Suppressor macrophage (primary cell): ENCODE measurements at places on chromosomes 4 and X.

DNA sequence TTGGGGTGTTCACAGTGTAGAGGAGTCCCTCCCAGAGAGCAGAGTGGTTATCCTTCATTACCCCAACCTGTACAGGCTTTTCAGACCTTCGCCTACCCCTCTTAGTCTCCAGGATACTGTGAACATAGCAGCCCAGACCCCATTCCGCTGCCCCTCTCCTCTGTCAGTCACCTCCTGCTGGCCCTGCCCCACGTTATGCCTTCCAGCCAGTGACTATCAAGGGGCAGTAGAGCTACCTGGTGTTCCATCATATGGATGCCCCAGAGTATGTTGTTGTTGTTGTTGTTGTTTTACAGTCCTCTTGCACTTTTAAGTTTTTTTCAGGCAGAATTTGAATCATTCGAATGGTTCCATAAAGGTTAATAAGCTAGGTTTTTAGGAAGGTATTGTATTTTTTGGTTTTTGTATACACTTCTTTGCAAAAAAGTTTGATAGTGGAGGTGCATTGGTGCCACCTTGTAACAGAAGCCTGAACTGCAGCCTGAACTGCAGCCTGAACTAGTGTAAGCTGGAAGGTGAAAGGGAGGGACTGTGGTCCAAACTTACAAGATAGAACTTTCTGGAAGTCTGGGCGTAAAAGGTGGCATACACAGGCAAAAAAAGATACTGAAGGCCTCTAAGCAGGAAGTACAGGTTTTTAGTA, 101.4 kb upstream of the RAB40AL start:
- DNase-seq: peak; percentile 7

DNA sequence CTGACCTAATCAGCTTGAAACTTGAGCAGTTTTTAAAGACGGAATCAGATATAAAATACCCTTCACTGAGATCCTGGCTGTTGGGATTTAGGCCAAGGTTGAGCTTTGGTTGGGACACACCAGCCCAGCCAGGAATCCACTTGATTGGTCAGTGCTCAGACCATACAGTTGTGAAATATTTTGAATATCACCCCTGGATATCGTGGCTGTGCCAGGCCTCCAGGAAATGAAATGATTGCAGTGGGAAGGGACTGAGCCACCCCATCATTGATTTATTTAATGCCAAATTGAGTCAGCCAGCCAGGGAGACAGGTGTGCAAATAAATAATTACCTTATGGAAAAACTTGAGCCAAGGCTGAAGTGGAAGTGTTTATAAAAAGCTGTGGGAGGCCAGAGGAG, 128.4 kb upstream of the SCML1 start:
- DNase-seq: no peak

GRCh38 chr4:15805583-15806517, 27.7 kb downstream of the CD38 start:
- peak; percentile 69 for DNase-seq

GRCh38 chrX:140477987-140478386, 26.9 kb downstream of the SOX3 start:
- no peak for DNase-seq

DNA sequence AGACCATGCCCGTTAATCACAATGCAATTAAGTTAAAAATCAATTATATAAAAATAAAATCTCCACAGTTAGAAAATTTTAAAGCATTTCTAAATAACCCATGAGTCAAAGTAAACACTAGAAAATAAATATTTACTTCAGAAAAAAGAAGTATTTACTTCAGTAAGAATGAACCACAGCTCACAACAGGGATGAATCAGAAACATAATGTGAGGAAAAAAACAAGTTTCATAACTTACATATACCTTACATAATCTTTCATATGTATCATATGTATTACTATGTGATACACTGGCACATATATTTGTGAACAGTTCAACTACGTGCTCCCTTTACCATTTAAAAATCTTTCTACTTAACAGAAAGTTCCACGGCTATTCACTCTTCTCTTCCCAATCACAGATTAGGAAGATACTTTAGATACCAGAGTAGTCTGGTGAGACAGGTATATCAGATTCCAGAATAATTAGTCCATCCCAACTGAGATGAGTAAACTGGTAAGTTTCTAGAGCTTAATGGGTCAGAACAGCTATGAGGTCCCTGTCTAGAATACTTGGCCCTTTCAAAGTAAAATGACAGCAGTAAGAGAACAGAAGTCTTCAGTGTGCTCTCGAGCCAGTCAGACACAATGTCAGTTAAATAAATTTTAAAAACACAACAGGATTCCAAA, 70.3 kb downstream of the SH3RF1 start:
- DNase-seq: no peak

DNA sequence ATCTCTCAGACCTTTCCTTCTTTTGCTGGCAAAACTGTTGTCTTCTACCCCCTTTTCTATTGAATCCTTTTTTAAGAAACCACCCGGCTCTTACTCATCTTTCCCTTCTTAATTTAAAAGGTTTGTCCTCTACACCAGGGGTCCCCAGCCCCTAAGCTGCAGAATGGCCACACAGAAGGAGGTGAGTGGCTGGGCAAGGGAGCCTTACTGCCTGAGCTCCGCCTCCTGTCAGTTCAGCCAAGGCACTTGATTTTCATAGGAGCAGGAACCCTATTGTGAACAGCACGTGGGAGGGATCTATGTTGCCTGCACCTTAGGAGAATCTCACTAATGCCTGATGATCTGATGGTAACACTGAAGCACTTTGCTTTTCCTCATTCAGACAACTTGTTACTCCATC, 726.3 kb upstream of the INTU start:
- no peak for DNase-seq

GRCh38 chrX:48924270-48924669, 5.4 kb upstream of the PIM2 start:
- DNase-seq: no peak

GRCh38 chrX:418927-419729, 32.4 kb upstream of the PPP2R3B start:
- no peak for DNase-seq

DNA sequence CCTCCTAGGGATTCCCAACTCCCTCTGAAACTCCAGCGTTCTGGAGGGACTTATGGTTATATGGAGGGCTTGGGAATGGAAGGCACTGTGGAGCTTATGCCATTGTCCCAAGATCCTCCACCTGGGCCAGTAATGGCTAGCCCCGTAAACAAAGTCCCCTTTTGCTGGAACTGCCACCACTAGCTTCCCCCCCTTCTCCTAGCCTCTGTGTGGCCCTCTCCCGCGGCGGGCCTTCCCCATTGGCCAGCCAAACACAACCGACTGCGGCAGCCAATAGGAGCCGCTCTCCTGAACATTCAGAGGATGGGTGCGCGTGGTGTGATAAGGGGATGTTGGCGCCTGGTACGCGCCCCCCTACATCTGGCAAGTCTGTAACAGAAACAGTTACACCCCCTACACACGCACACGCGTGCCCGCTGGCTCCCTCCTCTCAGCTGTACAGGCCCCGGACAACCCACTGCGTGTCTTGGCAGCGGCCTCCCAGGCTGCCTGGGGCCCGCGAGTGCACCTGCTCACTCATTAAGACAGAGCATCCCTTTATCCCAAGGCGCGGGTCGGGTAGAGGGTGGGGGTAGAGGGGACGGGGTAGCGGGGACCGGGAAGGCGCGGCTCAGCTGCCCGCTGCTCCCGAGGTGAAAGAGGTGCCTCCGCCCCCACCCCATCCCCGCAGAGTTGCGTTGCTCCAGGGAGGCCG, 863 bp upstream of the RAB33A start:
- peak; percentile 36 for DNase-seq

DNA sequence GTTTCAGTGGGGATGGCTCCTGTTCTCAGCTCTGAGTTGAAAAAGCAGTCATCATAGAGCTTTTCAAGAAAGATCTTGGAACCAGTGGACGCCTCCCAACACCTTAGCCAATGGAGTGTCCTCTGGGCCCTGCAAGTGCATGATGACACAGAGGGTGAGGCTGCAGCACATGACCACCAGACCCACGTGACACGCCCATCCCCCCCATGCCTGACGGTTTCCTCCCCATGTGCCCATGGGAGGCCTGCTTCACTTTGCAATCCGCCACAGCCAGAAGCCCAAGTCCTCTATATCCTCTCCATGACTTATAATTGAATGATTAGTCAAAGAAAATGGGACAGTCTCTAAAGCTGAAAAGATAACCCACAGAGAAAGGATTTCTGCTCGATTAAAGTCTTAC, 187.0 kb downstream of the AFAP1 start:
- no peak for DNase-seq

DNA sequence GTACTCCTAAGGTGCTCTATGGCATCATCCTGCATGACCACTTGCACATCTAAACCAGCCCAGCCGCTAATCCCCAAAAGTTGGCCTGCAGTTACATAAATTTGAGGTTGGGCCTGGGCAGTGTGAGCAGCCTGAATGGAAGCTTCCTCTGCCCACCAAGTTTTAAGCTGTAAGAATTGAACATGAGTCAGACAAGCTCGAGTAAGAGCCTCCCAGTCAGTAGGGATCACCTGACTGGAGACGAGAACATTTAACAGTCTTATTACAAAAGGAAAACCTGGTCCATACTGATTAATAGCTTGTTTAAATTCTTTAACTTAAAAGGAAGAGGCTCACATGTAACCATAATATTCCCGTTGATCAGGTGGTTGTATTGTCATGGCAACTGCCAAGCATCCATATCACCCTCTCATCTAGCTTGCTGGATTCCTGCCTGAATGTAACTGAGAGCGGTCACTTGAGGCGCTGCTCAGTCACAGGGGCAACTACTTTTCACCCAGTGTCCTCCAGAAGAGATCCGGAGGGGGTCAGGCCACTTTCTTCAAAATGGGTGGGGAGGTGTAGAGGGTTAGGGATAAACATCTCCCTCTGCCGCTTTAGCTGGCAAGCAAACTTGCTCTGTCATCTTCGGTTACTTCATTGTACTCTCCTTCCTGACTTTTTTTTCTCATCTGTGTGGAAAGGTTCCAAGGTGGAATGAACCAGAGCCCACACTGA, 56.6 kb upstream of the WDR1 start:
- no peak for DNase-seq

DNA sequence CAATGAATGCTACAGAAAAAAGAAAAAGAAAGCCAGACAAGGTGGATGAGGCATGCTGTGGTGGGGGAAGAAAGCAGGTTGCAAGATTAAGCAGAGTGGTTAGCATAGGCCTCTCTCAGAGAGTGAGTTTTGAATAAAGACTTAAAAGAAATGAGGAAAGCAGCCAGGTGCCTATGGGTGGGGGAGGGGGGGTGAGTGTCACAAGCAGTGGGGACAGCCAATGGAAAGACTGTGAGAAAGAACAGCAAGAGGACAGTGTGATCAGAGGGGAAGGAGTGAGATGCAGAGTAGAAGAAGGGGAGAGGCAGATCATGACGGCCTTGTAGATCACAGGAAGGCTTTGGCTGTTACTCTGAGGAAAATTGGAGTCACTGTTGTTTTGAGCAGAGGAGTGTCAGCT, 162.5 kb downstream of the SOX3 start:
- DNase-seq: no peak

- DNase-seq: no peak
Measured at GRCh38 chr4:138800421-138800820, 215.2 kb upstream of the NOCT start.

GRCh38 chr4:132767901-132768300, 381.2 kb upstream of the PCDH10 start:
- no peak for DNase-seq

DNA sequence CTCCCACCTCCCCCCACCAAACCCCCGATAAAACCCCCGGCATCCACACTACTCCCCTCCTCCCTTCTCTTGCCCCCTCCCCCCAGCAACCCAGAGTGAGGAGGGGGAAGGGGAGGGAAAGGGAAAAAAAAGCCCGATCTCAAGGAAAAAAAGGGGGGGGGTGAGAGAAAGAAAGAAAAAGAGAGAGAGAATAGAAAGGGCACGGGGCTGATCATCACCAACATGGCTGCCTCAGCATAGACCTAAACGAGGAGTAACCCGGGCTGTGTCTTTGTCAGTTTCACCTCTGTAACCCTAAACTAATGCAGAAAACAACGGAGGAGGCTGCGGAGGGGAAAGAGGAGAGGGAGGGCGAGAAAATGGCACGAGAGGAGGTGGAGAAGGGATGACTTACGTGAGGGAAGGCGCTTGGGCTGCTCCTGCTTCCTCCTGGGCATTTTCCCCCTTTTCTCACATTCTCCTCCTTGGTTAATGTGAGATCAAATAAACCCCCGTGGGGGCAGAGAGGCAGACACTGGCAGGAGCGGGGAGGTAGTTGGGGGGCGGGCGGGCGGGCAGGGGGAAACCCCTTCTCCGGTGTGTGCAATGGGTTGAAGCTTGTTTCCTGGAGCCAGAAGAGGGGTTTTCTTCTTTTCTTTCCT, 532 bp downstream of the ZNF827 start:
- DNase-seq: peak; percentile 16

GRCh38 chrX:132639446-132639845, 150.6 kb upstream of the MBNL3 start:
- no peak for DNase-seq

DNA sequence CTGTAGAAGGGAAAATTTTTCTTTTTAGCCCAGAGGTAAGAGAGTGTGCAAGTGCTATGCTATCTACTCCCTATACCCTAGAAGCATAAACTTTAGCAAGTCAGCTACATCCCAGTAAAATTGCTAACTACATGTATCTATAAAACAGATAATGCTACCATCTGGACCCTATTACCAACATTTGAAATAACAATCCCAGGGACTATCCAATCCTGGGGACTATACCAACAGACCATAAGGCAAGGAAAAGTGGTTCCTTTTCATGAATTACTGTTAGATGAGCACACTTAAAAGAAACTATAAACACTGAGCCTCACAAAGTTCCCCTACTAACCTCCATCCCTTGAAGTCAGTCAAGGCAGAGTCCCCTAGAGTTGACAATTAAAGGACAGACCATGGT, 213.6 kb upstream of the VEGFC start:
- no peak for DNase-seq

DNA sequence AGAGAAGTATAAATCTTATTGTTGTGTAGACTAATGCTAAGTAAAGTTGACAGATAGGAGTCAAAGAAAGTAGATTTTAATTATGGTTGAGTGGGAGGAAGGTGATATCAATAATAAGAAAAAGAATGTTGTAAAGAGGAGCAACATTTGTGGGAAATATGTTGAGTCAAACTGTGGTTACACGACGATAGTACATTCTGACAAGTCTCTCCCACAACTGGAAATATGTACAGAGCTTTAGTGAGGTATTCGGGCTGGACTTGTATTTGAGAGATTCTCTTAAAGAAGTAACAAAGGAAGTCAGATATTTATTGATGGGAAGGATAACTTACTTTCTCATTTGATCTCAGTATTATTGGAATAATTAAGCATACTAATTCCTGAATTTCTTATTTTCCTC, 525.3 kb upstream of the MAGEB2 start:
- no peak for DNase-seq
